ENCODE measurements at places on chromosomes 7 and 10. TPM values are rescaled to one million over a fixed set of nuclear protein-coding genes. Genes with fewer than 3 reads are reported as not detected.

Gene HOXA10
- 0.10 TPM for total RNA-seq

Gene PRKCQ
- 0.62 TPM for total RNA-seq

Gene KAZALD1
- 7.1 TPM for total RNA-seq

Gene THSD7A
- 2.4 TPM for total RNA-seq

Gene CDHR3
- total RNA-seq: 1.9 TPM

Gene PALD1
- 4.4 TPM for total RNA-seq

Gene IKZF1
- total RNA-seq: 4.4 TPM

Gene WDR37
- total RNA-seq: 23.2 TPM

Gene STAMBPL1
- total RNA-seq: 8.1 TPM
